ENCODE measurements at places on chromosomes 5 and 9.

DNA sequence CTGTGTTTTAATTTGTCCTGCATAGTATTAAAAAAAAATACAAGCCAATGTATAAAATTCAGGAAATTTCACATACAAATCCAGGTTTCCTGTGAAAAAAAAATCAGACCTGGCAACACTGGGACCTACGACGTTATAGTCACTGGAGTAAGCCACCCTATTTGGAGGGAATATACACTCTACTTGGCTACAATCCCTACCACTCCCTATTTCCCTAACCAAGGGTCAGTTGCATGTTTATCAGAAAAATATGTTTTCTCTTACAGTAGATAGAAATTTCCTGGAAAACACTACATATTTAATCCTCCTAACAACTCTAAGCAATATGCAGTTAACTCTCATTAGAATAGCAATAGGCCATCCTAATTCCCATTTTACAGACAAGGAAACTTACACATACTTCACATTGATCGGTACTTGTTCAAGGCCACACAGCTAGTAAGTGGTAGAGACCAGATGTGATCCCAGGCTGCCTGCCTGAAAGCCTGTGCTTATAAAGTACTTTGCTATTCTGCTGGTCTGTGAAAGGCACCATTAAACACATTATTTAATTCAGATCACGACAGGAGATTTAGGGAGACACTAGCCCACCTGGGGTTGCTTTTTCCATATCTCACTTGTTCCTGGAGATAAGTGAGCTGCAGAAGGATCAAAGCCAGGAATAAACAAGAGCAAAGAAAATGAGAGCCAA, 70.8 kb downstream of the MFAP3 start:
- DNase-seq, result no peak

DNA sequence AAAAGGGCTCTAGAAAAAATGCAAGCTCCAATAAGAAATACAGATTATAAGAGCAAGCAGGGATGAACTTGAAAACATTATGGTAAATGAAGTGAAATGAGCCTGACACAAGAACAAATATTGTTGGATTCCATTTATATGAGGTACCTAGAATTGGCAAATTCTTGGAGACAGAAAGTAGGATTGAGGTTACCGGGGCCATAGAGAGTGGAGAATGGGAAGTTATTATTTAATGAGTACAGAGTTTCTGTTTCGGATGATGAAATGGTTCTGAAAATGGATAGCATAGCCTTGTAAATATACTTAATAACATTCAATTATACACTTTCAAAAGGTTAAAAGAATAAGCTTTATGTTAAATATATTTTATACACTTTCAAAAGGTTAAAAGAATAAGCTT, 75.6 kb upstream of the SLC12A2 start:
- DNase-seq, result no peak

- no peak for DNase-seq
These were observed 22.8 kb downstream of the ACER2 start for GRCh38 chr9:19431361-19432171.

DNA sequence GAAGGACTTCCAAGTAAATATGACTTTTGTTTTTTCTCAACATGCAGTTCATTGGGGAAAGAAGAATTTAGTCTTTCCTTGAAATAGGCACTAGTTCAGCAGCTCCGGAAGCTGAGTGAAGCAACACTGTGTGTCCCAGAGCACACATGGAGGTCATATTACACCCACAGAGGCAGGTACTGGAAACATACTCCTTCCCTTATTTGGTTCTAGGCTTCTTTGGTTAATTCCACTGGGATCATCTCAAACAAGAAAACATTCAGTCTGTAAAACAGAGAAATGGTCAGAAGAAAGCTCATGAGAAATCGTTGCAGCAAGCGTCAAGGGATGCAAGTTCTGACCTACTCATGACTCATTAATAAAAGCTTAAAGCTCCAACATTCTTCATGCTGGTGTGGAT, 175.1 kb upstream of the PCSK5 start:
- no peak for DNase-seq

- no peak for DNase-seq
These were observed 27.0 kb downstream of the TLE4 start for GRCh38 chr9:79598562-79599345.

- DNase-seq, result no peak
These were observed 469.0 kb upstream of the MEF2C start for GRCh38 chr5:89351975-89352374.

DNA sequence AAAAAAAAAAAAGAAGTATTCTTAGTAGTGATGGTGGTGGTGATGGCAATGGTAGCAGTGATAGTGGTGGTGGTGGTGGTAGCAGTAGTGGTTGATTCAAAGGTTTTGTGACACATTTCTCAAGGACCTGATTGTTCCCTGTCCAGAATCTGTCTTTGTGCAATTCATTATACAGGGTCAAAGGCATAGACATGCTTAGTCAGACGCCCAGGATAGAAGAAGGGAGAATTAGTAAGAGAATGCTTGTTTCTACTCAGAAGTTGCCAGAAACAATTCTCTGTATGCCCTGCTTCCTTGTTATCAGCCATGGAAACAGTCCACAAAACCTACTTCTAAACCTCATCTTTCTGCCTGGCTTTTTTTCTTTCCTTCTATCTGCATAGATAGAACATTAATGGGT, 89.4 kb downstream of the SLC44A1 start:
- DNase-seq, result no peak

DNA sequence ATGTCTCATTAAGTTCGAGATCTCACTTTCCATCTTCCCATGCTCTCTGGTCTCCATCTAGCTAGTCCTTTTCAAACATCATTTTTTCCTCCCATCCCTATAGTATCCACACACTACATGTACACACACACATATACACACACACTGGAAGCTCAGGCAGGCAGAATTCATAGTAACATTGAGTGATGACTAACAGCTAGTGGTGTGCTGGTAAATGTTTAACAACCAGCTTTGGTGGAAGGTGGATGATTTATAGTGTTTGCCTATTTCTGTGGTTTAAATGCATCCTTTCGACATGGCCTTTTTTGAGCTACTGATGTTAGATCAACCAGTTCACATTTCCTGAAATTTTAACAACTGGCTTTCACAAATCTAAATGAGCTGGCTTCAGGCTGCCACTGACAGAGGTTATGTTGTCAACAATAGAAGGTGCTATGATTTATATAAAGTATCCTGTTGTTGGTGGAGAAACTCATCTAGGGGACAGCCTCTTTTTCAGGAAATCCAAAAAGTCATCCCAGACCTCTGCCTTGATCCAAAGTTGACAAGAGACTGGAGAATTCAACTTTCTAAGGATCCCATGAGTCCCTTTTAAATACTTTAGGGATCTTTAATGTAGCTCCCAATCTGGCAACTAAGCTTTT, 117.8 kb downstream of the CCDC192 start:
- no peak for DNase-seq

- DNase-seq, result no peak
These were observed 101.9 kb downstream of the CD180 start for GRCh38 chr5:67094476-67095300.

- DNase-seq, result no peak
These were observed 65.6 kb downstream of the GPR21 start for GRCh38 chr9:123099042-123099441.

GRCh38 chr9:79630521-79631403, 59.0 kb downstream of the TLE4 start:
- DNase-seq, result no peak

DNA sequence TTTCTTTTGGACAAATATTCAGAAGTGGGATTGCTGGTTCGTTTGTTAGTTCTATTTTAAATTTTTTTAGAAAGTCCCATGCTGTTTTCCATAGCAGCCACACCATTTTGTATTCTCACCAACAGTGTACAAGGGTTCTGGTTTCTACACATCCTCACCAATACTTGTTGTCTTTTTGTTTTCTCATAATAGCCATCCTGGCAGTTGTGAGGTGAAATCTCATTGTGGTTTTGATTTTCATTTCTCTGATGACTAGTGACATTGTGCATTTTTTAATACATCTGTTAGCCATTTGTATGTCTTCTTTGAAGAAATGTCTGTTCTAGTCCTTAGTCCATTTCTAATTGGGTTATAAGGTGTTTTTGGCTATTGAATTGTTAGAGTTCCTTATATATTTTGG, 214.3 kb downstream of the ARRDC3 start:
- no peak for DNase-seq

GRCh38 chr5:82244151-82244550, 34.0 kb downstream of the RPS23 start:
- DNase-seq, result no peak

DNA sequence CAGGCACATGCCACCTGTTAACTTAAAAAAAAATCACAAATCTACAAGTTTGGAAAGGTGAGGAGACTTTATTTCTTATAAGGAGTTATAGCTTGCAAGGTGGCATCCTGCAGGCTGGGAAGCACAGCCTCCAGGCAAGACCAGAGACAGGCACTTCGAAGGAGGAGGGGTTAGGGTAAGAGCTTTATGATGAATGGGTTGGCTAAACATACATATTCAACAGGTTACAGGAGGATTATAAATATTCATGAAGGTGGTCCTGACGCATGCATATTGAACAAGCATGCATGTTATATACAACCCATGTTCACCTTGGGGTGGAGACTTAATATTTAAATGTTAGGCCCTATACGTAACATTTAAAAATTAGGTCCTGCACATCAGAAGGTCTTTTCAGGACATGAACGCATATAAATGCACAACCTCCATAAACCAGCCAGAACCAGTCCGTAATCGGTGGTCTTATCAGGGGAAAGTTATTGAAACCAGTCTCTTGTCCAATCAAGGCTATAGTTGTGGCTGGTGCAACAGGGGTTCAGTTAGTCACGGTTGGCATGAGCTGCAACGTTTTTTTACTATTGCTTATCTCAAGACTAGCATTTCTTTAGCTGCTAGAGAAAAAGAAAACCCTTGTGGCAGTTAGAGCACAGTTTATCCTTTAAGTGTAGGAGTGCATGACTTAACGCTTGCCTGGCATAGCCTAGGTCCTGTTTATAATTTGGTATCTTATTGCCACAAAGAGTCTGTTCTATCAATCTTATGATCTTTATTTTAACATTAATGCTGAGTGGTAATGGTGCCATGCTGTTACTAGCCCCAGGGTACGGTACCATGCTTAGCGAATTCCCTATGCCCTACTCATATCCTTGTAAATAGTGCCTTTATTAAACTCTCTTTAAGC, 72.7 kb downstream of the C9orf57 start:
- DNase-seq, result no peak

DNA sequence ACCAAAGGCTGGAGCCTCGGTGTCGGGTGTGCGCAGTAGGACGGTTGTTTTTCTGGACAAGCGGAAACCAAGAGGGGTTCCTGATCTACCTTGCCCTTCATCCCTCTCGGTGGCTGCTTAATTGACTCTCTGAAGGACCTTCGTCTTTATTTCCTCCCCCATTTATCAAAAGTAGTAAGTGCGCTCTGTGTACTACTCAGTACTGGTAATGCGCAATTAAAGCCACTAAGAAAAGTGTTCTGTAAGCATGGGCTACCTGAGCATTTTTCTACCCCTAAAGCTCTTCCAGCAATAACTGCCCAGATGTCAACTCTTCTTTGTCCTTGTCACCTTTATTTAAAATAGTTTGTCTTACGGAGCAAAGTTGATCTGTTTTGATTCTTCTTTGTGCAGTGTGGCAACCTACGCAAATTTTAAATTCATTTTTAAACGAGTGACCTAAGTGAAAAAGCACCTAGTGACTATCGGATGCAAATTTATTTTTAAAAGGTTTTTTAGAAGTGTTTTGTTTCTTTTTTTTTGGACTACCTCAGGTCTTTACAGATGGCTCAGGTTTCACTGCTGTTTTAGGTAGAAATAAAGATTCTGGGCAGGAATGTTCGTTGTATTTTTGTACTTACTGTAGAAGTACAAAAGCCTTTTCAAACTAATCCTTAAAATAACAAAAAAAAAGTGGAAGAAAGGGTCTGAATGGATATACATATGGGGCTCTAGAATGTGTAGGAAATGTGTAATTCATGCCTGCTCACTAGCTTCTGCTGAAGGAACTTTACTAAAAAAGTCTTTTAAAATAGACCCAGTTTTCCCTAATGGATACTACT, 2.0 kb downstream of the JMY start:
- DNase-seq, result no peak
